ENCODE measurements at places on chromosomes 5 and 9.

DNA sequence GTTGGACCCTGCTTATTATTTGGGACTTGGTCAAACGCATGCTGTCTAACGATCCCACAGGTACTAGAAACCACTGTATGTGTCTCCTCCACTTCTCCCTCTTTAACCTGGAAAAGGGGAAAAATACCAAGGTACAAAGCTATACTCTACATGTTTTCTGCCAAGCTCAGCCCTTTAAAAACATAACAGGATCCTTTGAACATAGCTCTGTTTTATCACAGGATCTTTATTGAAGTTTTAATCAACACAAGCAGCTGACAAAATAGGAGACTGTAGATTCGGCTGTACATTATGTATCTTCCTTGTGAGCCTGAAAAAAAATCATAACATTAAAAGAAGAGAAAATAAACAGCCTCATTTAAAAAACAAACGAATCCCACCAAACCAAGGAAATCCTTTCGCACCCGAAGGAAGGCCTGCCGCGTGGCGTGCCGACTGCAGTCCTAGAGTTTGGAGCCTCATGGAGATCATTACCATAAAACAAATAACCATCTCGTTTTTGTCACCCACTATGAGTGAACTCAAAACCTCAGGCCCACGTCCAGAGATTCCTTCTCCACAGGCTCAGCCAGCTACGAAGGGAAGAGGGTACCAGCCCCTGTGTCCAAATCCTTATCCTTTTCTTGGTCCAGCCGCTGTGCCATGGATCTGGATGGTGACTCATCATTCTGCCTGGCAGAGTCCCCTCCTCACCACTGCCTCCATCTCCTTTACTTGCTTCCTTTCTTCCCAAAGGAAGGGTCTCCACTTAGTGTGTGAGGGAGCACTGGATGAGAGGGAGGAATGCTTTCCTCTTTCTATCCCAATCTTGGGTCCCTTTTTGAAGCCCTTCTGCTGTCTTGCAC is 651.1 kb downstream of the CCDC171 start:
- DNase-seq: no peak

- no peak for DNase-seq
These were observed 207.1 kb upstream of the MEF2C start for GRCh38 chr5:89090037-89090436.

DNA sequence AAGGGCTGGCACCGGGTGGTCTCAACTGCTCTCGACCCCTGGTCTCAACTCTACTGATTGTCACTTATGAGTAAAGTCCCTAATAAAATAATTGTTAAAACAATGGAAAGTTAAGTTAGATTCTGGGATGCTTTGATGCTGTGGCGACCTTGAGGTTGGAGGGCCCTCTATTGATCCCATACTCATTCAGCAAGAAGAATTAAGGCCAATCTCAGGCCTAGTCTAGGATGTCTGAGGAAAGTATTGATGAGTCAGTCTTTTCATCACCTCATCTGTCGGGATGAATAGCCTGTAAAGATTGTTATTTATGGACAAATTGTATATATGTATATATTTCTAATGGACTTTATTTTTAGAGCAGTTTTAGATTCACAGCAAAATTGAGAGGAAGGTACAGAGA is 50.8 kb downstream of the WDR36 start:
- no peak for DNase-seq

- no peak for DNase-seq
These were observed 30.1 kb downstream of the EGR1 start for GRCh38 chr5:138495351-138495750.

DNA sequence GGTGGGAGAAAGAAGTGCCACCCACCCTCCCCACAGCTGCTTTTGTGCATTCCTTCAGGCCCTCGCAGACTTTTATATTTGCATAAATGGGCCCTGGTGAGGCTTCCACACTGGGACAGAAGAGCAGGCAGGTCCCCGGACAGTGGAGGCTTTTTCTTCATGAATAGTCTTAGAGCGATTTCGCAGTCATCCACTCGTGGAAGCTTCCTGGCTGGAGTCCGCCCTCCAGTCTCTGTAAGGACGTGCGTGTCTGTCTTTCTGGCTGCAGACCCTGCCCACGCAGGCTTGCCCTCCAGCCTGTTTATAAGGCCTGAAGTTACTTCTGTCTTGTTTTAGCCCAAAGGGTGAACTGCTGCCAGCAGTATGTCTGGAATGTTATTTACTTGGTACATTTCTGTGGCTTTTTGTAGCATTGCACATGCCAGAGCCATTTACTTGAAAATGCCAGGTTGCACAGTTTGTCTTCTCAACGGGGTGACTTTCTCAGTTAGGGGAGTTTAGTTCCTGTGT is 195.7 kb downstream of the AOPEP start:
- no peak for DNase-seq

- DNase-seq: peak; percentile 63
These were observed 13.8 kb downstream of the EXOSC2 start for GRCh38 chr9:130707225-130707976.

DNA sequence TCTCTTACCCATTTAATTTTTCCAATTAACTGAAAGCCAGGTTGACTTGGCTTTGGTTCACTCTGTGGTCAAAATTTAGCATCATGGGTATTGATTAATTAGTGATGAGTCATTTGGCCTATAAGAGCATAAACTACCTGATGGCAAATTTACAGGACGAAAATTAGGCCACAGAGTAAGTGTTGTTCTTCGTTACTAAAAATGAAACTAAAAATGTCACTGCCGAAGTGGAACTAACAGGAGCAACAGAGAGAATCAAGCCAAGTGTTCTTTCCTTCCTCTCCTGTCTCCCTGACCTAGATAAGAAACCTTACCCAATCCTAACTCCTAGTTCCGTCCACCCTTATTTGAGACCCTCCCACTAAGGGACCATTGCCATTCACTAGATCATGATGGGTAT is 176.9 kb downstream of the RAB3C start:
- DNase-seq: no peak

DNA sequence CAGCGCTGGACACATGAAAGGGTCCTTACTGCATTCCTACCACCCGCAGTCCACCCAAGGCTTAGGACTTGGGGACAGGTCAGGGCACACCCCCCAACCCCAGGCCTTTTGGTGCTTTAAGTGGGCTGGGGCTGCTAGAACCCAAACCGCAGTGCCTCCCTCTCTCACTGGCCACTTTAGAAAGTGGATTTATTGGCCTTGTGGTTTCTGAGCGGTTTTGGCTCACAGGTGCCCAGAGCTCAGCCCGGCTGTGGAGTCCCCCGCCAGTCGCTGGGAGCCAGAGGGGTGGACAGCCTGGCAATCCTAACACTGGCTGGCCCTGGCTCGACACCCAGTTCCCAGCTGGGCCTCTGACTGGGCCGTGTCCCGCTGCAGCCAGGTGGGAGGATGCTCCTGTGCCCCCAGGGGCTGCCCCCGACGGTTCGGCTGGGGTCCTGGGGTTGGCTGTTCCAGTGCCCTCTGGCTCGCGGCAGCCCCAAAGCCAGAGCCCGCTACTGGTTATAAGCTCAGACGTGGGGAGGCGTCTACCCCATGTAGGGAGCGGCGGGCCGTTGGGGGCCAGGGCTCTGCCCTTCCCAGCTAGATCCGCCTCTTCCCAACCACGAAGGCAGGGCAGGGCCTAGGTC is 65.2 kb upstream of the RNU6ATAC start:
- DNase-seq: no peak

GRCh38 chr5:65760504-65761275 is 38.7 kb downstream of the NLN start:
- DNase-seq: no peak

DNA sequence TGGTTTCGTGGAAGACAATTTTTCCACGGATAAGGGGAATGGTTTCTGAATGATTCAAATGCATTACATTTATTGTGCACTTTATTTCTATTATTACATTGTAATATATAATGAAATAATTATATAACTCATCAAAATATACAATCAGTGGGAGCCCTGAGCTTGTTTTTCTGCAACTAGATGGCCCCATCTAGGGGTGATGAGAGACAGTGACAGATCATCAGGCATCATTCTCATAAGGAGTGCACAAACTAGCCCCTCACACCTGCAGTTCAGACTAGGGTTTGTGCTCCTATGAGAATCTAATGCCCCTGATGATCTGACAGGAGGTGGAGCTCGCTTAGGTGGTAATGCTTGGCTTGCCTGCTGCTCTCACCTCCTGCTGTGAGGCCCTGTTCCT is 6.4 kb downstream of the ISCA1 start:
- no peak for DNase-seq

DNA sequence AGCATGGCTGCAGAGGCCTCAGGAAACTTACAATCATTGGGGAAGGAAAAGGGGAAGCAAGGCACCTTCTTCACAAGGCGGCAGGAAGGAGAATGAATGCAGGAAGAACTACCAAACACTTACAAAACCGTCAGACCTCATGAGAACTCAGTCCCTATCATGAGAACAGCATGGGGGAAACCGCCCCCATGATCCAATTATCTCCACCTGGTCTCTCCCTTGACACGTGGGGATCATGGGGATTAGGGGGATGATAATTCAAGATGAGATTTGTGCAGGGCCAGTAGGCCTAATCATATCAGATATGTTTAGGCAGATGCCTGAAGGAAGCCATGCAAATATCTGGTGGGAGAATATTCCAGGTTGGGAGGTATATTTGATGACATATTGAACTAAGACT is 1176.4 kb upstream of the CDH18 start:
- no peak for DNase-seq

DNA sequence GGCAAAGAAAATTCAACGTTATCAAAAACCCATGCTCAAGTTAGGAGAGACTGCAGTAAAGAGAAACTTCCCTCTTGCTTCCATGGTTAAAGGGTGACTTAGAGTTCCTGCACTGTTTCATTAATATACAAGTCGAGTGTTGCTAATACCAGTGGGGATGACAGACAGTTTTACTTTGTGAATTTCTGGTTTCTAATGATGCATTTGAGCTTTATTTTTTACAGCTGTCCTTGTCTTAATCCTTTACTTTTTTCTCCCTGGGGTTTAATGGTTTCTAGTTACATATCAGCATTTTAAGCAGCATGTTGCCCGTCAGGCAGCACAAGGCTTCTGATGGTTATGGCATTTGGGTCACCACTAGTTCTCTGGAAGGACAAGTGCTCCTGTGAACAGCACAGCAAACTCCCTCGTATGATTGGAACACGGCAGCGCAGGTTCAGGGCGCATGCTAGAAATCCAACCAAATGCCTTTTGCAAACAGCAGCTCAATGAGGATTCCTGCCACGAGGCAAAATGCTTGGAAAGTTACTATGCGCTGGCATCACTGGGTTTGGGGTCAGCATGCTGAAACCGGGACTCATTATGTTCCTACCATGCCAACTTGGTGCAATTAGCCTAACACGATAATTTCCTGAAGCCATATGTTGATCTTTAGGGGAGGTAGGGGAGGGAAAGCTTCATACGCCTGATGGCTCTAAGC is 463.8 kb downstream of the BNC2 start:
- DNase-seq: no peak

- no peak for DNase-seq
These were observed 36.2 kb upstream of the SLC6A3 start for GRCh38 chr5:1481266-1481958.

DNA sequence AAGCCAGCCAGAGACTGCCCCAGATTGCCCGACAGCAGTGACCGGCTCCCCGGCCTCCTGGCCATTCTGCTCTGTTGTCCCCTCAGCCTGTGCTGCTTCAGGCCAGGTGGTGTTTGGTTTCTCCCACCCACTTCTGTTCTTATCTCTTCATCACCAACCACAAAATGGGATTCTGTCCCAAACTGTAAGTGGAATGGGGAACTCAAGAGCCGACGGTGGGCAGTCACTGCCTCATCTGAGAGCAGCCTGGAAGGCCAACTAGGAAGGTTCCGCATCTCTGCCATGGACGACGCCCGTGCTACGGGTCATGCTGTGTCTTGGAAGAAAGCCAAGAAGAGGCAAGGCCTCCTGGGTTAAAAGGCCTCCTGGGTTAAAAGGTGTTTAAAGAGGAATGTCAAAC is 219.0 kb upstream of the PIK3R1 start:
- no peak for DNase-seq

DNA sequence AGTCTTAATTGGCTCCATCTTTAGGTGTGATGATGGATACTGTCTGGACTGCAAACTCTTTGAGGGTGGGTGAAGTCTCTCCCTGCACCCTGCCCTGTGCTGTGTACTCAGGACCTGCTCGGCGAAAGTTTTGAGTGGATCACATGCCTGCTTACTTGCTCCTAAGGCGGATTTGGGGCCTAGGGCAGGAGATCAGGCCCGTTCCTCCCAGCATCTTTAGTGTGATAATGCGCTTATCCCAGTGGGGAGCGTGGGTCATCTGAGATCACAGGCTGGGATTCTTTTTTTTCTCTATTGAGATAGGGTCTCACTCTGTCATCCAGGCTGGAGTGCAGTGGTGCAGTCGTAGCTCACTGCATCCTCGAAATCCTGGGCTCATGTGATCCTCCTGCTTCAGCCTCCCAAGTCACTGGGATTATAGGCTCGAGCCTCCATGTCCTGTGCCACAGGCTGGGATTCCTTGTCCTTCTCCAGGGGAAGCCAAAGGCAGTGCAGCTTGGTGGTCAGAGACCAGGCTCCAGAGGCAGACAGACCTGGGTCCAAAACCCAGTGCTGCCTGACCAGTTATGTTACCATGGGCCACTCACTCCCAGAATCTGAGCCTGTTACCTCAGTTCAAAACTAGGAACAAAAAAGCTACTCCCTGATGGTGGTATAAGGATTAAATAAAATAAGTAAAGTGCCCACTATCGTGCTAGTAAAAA is 59.7 kb downstream of the ZNF618 start:
- DNase-seq: no peak

DNA sequence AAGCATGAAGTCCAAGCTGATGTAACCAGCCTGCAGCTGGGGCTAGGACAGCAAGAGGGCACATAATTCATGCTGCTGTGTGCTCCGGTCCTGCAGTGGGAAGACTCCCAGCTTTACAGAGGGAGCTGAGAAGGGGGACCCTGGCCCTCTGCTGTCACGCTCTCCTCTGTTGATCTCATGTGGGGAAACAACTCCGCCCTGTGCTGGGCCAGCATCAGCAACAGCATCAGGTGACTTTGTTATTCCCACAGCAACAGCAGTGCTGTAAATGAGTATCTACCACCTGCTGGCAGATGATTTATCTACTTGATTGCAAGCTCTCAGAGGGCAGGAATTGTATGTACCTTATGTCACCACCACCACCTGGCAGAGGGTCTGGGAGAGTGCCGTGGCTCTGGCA is 176.2 kb downstream of the COL23A1 start:
- DNase-seq: no peak

- DNase-seq: no peak
These were observed at the start of gene CTNND2 for GRCh38 chr5:11904265-11904906. Gene CTNND2 (minus strand): TSS chr5:11904446. CDS start chr5:11903853, 593 bp downstream.

Measured in omental fat pad (tissue), 4 donors.